ENCODE measurements at places on chromosomes 3 and 15.

GRCh38 chr3:12442654-12443501, 41.4 kb upstream of the TSEN2 start:
- no peak for DNase-seq

DNA sequence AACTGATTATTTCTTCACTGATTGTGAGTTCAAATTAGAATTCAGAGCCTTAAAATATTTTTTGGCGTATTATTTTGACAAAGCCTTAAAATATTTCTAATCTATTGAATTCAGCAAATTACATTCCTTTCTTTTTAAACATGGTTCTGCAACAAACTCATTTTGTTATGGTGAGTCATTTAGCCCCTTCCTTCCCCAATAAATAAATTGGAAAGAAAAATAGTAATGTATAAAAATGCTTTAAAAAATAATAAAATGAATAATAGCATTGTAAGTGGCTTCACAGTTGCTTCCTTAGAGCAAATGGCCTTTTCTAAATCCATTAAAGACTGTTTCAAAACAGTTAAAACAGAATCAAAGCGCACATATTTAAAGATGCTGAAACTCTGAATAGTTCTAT, 12.1 kb downstream of the CSNK1G1 start:
- DNase-seq, result no peak

GRCh38 chr3:61682671-61683548, 121.5 kb downstream of the PTPRG start:
- no peak for DNase-seq

DNA sequence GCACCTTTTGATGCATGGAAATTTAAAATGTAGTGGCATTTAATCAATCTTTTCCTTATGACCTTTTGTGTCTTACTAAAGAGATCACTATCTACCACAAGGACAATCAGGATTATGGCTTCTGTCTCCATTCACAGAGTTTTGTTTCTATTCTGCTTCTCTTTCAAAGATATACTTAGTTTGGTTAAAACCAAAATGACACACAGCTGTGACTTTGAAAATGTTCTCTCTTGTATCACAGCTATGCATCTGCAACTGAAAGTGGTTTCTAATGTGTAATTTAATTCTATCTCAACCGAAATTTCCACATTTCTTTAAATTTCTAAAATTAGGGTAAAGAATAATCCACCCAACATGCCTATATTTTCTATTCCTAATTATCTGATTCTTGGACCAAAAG, 27.7 kb downstream of the HLTF start:
- no peak for DNase-seq

GRCh38 chr3:72462595-72463011, 385.6 kb downstream of the SHQ1 start:
- DNase-seq, result no peak

DNA sequence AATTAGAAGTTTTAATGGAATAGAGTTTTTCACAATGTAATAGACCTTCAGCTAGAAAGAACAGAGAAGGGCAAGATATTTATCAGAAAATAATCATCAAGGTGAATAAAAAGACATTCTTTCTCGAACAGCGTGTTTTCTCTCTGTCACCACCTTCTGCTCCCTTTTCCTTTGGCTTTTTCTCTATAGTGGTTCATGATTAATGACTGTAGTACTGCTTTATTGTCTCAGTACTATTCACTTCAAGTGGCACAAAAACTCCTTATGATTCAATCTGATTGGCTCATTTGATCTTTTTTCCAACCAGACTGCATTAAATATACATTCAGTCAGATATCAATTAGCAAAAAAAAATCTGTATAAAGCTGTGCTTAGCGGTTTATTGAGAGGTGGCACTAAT, 516.0 kb downstream of the OTOL1 start:
- DNase-seq, result no peak

DNA sequence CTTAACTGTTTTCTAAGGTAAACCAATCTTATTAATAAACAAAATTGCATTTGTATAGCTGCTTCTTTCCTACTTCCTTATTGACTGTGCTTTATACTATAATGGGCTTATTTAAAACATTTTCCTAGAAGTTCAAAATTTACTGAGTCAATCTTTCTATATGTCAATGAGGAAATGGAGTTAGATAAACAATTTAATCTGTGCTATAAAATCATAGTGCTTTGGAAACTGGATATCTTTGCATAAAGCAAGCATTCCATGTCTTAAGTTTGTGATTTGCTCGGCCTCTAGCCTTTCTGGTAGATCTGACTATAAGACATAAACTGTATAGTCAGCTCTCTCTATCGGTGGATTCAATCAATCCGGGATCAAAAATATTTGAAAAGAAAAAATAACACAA, 99.6 kb downstream of the NEDD4 start:
- no peak for DNase-seq
